ENCODE measurements at places on chromosomes 3 and 15.

DNA sequence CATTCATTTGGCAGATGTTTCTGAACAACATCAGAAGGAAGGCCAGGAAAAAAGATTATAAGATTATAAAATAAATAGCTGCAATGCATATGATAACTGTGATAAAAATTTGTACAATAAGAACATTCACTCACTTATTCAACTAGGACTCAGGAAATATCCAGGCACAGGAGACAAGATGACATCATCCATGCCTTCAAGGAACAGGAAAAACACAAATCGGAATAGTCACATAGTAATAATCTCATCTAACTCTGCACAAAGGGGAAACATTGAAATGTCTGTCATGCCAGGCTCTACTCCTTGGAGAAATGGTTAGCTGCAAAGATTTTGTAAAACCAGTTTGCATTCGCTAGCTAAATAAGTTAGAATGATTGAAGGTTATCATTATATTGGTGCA lies 233.5 kb upstream of the AGTR1 start:
- no peak for DNase-seq

GRCh38 chr3:127671523-127672428 lies 976 bp upstream of the ABTB1 start:
- DNase-seq = peak; percentile 33

DNA sequence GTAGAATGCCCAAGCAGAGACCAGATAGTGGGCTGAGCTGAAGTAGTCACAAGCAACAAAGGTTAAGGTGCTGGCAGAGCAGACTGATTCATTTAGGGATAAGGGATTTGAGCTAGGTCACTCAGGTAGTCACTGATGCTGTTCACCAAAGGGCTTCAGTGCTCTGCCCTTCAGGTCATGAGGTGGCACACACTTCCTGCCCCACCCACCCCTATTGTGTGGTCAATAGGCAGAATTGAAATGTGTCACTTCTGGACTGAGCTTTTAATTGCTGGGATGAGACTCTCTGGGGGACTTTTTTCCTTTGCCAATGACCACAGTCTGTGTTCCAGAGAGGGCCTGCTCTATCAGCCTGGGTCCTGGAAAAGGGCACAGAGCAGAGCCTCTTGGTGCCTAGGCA lies 2.9 kb upstream of the DIS3L start:
- no peak for DNase-seq

- DNase-seq = no peak
These were observed 14.3 kb downstream of the BHLHE40 start for GRCh38 chr3:4993276-4994143.

GRCh38 chr15:58748852-58749531 lies 515 bp downstream of the ADAM10 start:
- peak; percentile 66 for DNase-seq

DNA sequence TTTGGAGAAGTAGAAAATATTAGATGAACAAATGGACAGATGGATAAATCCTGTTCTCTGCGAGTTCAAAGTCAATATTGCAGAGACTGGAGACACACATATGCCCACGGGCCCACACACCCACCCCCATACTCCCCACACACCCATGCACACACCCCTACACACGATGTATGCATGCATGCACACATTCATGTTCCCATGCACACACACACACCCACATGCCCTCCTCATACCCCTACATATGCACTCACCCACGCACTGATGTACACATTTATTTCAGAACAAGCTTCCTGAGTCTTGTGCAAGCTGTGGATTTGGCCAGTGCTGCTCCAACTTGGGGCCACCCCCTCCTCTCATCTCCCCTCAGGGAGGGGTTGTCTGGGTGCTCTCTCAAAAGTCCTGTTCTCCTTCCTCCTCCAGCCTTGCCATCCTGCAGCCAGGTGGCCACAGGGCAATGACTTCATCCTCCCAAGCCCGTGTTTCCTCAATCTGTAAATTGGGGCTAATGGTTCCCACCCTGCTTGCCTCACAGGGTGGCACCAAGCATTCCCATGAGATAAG lies 16.4 kb downstream of the MAPKAPK3 start:
- no peak for DNase-seq

GRCh38 chr3:180359953-180360279 lies 242.0 kb upstream of the TTC14 start:
- DNase-seq = no peak

DNA sequence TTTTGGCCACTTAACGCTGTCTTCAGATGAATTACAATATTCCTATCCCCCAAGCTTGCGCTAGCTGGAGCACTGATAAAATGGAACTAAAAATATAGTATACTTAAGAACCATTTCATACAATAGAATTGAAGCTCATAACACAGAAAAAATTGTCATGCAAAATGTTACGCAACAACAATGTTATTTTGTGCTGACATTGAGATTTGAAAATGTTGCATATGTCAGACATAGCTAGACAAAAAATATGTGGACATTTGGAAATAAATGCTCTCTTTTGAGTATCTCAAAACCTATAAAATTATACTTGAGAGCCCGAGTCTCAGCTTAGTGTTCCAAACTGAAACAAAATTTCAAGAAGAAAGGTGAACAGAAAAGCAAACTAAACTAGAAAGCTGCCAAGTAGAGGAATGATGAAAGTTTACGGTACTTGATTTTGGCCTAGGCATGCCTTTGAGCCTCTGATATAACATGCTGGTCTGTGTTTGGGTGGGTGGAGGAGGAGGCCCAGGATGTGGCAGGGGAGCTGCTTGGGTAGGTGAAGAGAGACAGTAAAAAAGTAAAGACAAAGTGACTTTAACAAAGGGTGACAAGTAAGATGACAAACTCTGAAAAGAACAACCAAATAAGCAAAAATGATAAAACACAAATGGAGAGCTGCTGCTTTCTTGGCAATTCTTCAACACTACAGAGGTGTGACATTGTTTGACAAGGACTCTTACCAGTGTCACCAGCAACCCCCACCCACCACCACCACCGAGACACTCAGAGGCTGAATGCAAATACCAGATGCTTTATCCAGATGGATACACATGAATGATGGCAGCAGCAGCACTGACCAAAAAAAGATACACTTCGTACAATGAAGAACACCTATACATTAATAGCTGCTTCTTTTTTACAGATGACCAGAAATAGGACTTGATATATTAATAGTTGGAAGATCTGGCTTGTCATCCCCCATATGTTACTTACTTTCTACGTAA lies 129.3 kb upstream of the FEZF2 start:
- DNase-seq = peak; percentile 88

DNA sequence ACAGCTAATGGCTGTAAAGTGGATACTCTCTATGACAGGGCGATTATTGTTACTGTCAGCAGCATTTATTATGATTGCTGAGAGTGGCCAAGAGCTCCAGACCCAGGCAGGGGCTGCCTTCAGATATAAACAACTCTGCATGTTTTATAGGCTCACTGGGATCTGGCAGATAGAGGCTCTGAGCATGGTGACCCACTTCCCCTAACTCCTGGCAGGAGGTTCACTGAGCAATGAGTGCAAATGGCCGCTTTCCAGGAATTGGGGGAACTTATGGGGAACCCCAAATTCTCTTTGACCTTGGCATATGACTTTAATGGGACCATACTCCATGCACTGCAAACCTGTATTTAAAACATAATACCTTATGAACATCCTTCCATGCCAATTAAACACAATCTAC lies 59.0 kb downstream of the SCN5A start:
- no peak for DNase-seq

DNA sequence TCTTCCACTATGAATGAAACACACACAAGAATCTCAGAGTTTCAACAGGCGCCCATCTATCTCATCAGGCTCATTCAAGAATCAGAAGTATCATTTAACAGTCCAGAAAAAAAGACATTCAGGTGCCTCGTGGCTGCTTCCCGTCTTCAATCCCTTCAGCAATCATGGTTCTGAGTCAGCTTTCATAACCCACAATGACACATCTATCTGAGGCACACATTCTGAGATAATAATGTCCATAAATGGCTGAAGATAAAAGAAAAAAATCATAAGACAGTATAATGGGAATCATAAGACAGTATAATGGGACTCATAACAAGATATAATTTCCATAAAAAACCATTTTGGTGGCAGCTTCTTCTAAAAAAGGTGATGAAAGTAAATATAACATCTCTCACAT lies 52.4 kb downstream of the TNIK start:
- no peak for DNase-seq

- DNase-seq = no peak
These were observed 47.2 kb downstream of the CADM2 start for GRCh38 chr3:85005946-85006345.

GRCh38 chr3:197431346-197431910 lies 124.3 kb downstream of the BDH1 start:
- no peak for DNase-seq

- peak; percentile 5 for DNase-seq
These were observed 725.5 kb upstream of the ARRDC4 start for GRCh38 chr15:97234851-97235610.

DNA sequence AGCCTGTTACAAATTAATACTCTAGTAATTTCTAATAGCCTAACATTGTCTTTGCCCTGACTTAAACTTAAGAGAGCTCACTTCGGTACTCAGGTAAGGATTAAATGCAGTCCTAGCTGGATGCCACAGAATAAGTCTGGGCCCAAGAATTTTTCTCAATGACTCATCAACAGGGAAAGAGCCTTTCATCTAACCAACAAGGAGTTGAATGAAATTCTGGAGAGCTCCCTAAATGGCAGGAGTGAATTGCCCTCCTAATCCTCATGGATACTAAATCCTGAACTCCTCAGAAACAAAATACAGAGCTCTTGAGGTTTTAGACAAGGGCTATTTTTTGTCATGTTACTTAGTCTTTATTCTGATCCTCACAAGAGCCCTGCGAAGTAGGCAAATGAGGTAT lies 159.5 kb downstream of the PLCH1 start:
- no peak for DNase-seq

- DNase-seq = no peak
These were observed 31.2 kb upstream of the SRGAP3 start for GRCh38 chr3:9280451-9281219.

GRCh38 chr3:15342945-15343344 lies 10.6 kb upstream of the SH3BP5 start:
- DNase-seq = no peak

All from OCI-LY7 (cell line).